ENCODE measurements at places on chromosomes 5 and 9.

DNA sequence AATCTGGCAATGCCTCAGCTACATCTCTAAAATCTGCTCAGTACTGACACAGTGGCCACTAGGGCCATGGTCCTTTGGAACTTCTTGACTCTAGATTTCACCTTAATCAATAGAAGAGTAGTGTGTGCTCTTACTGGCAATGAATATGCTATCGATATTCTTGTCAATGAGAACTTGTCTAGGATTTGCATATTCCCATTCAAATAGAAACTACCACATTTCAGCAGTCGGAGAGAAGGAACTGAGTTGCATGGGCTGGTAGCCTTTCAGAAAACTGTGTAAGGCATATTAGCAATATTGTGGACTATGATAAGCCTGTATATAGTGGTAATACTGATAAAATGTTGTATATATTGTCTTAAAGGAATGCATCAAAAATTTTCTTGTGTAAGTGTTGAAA is 45.3 kb upstream of the NAA35 start:
- DNase-seq: no peak

- DNase-seq: no peak
These were observed 154.1 kb downstream of the SEMA6A start for GRCh38 chr5:116420540-116420939.

GRCh38 chr5:10481241-10481935 is 39.7 kb downstream of the ROPN1L start:
- DNase-seq: no peak

DNA sequence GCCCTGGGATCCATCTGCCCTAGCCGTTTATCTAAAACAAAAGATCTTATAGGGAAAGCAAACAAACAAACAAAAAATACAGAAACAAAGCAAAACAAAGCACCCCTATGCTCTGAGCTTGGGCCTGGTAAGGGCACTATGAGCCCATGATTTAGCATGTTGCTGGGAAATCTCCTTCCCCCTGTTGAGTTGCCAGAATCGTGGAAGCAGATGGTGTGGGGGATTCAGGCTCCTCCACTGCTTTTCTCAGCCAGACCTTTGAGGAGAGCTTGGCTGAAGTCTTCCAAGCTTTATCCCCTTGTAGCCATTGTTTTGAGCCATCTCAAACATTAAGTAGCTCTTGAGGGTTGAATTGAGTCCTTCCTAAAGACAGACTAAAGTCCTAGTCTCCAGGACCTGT is 29.9 kb downstream of the TMC1 start:
- DNase-seq: no peak

GRCh38 chr9:134320126-134320867 is 6.0 kb upstream of the RXRA start:
- DNase-seq: no peak

DNA sequence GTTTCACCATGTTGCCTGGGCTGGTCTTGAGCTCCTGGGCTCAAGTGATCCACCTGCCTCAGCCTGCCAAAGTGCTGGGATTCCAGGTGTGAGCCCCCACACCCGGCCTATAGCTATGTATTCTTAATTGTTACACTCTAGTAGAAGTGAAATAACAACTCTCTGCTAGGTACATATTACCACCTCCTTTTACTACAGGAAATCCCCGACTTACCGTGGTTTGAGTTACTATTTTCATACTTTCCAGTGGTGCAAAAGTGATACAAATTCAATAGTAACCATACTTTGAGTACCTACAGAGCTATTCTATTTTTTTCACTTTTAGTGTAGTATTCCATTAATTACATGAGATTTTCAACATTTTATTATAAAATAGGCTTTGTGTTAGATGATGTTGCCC is 719 bp downstream of the ARL14EPL start:
- no peak for DNase-seq

DNA sequence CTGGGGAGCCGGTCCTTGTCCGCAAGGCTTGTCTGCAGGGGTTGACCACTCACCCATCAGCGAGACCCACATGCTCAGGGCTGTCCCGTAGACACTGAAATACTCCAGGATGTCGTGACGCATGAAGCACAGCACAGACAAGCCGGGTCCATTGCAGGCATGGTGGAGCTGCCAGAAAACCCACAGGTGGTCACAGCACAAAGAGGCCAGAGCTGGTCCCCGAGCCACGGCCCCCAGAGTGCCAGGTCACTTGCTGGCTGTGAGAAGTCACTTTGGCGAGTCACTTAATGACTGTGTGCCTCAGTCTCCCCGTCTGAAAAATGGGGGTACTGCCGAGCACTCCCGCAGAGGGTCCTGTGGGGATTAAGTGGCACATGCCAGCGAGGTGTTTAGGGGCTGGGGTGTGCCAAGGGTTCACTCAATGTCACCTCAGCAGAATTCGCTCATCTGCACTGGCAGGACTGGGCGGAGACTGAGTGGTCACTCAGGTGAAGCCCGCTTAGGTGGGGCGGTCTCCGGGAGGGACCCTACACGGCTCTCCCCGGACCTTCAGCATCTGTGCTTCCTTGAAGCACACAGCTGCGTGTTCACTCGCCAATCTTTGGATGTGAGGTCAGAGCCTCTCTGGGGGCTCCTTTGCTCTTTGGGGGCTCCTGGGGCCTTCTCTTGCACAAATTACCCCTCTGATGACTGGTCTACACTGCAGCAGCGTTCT is 4.5 kb downstream of the MYMK start:
- DNase-seq: no peak

DNA sequence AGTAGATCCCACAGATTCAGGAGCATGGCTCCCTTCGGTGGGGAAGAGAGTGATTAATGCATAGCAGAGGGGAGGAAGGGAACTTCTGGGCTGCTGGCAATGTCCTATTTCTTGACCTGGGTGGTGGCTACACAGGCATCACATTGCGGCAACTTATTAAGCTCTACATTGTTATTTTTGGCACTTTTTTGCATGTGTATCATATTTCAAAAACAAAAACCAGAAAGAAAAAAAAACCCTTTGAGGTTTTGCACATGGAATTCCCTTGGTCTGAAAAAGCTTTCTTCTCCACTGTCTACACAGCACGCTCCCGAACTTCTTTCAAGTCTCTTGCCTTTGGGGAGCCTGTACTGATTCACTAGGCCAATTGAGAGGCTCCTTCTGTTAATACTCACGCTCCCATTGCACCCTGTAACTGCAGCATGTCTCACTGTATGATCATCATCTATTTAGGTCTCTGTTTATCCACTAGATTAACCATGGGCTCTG is 25.1 kb downstream of the CEMIP2 start:
- no peak for DNase-seq

- no peak for DNase-seq
These were observed 223.7 kb downstream of the PCSK5 start for GRCh38 chr9:76114144-76114543.

GRCh38 chr9:106718936-106719335 is 144.0 kb upstream of the ZNF462 start:
- DNase-seq: no peak

DNA sequence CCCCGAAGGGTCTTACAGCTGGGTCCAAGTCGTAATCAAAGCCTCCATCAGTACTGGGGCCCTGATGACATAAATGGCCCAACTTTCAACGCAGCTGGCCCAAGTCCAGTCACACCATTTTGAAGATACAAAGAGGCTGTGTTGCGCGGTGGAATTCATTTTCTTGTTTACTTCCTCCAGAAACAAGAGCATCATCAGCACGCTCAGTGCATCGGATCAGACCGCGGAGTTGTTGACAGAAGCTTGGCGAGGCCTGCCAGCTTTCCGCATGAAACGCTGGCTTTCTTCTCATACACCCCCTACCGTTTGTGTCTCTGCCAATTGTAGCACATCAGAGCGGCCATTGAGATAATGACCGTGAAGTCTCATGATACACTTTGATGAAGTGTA is 101.7 kb upstream of the SPATA31D4 start:
- DNase-seq: no peak

DNA sequence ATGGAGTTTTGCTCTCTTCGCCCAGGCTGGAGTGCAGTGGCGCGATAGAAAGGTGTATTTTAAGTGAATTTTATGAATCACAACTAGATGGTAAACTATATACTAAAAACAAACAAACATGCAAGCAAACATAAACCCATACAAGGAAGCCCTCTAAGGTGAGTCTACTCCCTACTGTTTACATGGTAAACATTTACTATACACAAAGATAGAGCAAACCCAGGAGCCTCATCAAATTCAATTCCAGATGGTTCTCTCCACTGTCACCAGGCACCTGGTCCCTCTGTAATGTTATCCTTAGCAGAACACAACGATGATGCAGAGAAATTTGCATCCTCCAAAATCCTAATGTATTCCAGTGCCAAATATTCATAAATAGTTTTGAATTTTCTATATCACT is 17.9 kb downstream of the ANKH start:
- DNase-seq: no peak

All from activated CD4-positive, alpha-beta T cell treated with anti-CD3 and anti-CD28 coated beads for 24 hours (primary cell).